ENCODE measurements at places on chromosomes 5 and 9.

- DNase-seq: peak; percentile 64
Measured at GRCh38 chr9:27365707-27366376, 68.9 kb upstream of the EQTN start.

DNA sequence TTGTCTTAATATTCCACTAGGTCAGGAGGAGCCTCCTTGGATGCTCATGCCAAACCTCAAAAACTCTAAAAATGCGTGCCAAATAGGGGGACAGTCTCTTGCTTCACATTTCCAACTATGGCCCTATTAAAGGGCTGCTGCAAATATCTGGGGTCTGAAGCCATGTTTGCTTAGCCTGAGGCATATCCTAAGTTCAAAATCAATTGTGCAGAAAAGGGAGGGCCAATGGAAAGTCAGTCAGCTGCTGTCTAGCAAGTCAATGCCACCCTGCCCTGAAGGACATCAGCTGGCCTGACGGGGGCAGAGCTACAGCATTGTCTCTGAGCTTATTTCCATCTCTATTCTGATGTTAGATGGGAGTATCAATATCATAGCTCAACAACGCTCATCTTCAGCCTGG is 93.6 kb downstream of the SH3TC2 start:
- no peak for DNase-seq

- DNase-seq: no peak
Measured at GRCh38 chr5:33806738-33807442, 84.9 kb downstream of the ADAMTS12 start.

DNA sequence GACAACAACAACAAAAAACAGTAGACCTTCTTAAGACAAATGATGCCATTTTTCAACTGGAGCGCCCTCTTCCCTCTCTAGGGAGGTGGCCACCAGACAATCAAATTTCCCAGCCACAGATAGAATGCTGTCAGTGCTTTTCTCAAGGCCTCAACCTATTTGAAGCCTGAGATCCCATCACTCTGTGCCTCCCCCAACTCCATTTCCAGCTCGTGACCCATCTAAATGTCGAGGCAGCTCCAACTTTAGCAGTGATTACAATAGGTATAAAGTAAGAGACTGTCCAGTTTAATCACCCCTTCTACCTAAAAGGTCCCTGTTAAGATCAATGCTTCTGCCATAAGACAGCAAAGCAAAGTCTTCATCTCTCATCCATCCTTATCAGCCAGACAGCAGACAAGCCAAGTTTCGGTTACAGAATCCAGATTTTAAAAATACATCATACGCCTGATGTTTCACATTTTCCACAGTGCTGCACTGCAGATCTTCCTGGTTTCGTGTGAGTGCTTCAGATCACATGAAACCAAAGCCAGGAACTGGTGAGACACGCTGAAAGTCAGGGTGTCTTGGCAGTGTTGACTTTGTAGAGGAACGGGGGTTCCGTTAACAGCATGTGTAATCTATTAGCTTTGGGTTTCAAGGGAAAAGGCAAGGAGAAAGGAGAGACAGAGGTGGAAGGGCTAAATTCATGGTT is 447.8 kb downstream of the ENC1 start:
- DNase-seq: no peak

DNA sequence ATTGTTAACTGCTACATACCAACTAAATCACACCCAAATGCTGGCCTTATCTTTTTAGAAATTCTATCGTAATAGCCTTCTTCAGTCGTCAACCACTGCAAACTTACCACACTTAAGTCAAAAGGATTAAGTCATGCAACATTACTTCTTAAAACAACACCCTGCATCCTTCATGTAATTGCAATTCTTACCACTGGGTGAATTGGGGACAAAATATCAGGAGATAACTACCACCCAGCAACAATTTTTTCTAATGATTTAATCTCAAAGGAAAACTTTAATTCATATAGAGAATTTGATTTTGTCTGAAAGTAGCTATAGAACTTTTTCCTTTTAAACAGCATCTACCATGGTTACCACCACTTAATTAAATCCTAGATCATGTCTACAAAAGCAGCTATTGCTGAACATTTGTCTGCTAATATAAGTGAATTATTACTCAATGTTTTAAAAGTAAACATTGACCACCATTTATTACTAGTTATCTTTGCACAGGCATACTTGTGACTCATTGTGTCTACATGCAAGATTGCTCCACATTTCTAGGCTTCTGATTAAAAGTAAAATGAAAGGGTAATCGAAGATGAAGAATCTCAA is 10.5 kb downstream of the MLLT3 start:
- DNase-seq: no peak

- DNase-seq: no peak
Measured at GRCh38 chr5:134492568-134492967, 32.9 kb upstream of the JADE2 start.

- no peak for DNase-seq
Measured at GRCh38 chr9:137406085-137406760, 16.7 kb downstream of the EXD3 start.

GRCh38 chr9:27460226-27461023 is 63.7 kb upstream of the IFNK start:
- DNase-seq: no peak

DNA sequence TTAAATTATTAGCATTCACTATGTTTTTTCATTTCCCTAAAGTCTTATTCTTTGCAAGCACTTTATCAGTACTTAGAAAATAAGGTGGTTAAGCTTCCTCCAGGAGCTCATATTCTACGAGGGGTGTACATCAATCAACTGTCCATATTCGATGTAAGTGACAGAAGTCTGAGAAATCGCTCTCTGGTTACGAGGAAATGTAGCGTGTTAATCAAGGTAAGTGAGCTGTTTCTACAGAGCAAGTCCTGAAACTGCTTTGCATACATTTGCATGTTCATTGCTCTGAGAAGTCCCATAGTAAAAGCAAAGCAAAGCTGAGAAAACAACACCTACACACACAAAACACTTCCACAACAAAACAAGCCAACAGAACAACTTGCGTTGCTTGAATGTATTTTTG is 893.9 kb upstream of the DMAC1 start:
- no peak for DNase-seq

DNA sequence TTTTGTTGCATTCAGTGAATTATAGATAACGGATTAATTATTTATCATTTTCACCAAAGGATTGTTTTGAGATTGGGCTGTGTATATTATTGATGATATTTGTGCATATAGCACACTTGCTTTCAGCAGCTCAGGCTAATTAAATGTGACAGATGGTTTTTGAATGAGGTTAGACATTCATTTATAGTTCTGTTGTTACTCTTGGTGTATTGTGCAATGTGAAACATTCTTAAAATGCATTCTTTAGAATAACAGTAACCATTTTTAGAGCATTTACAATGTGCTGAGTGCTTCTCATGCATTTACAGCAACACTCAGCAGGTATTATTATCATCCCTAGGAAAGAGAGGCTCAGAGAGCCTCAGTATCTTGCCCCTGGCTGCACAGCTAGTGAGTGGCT is 23.8 kb downstream of the NANS start:
- no peak for DNase-seq

GRCh38 chr9:78351816-78352215 is 54.9 kb downstream of the PSAT1 start:
- no peak for DNase-seq

- DNase-seq: no peak
Measured at GRCh38 chr5:170067152-170067551, 38.5 kb upstream of the FOXI1 start.

DNA sequence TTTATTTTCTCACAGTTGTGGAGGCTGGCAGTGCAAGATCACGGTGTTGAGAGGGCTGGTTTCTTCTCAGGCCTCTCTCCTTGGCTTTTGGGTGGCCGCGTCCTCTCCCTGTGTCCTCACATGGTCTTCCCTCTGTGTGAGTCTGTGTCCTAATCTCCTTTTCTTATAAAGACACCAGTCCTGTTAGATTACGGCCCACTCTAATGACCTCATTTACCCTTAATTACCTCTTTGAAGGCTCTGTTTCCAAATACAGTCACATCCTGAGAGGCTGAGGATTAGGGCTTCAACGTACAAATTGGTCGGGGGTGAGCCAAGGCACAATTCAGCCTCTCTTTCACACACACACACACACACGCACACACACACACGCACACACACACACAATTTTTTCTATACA is 73.0 kb downstream of the UGCG start:
- no peak for DNase-seq

DNA sequence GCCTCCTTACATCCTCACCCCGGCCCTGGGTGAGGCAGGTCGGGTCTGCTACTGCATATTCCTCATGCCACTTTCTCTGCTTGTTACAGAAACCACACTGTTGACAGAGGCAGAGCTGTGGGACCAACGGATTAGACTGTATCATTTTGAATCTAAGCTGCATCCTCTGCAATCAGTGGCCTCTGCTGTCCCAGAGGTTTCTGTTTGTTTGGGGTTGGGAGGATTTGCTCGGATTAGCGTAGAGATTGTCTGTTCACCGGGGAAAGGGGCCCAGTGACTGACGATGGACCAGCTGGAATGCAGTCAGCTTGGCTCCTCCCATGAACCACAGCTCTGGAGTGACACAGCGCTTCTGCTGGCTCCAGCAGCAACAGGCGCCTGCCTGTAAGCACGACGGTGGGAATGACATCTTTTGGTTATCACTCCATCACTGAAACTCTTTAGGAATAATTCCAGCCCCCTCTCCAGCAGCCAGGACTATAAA is 37.3 kb upstream of the ADRA1B start:
- DNase-seq: no peak

GRCh38 chr5:53994148-53994547 is 316.2 kb downstream of the ARL15 start:
- DNase-seq: no peak

- DNase-seq: no peak
Measured at GRCh38 chr5:16600397-16600796, 16.4 kb downstream of the RETREG1 start.

DNA sequence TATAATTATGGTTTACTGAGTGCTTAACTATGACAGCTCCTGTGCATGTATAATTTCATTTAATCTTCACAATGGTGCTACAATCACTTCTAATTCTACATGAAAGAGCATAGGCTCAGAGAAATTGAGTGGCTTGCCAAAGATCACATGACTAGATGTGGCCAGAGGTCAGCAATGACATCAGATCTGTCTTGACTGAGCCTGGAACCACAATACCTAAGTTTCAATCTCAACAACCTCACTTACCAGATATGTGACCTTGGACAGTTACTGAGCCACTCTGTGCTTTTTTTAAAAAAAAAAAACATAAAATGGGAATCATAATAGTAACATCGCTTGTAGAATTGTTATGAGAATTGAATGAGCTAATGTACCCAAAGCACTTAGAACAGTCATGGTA is 130.7 kb downstream of the TRIM32 start:
- no peak for DNase-seq

GRCh38 chr9:8255850-8256249 is 456.3 kb upstream of the DMAC1 start:
- no peak for DNase-seq

GRCh38 chr5:79771387-79771786 is 81.8 kb downstream of the CMYA5 start:
- no peak for DNase-seq

GRCh38 chr5:142827934-142828576 is 57.9 kb downstream of the ARHGAP26 start:
- no peak for DNase-seq

GRCh38 chr9:127397646-127398274 is 791 bp downstream of the SLC2A8 start:
- no peak for DNase-seq

DNA sequence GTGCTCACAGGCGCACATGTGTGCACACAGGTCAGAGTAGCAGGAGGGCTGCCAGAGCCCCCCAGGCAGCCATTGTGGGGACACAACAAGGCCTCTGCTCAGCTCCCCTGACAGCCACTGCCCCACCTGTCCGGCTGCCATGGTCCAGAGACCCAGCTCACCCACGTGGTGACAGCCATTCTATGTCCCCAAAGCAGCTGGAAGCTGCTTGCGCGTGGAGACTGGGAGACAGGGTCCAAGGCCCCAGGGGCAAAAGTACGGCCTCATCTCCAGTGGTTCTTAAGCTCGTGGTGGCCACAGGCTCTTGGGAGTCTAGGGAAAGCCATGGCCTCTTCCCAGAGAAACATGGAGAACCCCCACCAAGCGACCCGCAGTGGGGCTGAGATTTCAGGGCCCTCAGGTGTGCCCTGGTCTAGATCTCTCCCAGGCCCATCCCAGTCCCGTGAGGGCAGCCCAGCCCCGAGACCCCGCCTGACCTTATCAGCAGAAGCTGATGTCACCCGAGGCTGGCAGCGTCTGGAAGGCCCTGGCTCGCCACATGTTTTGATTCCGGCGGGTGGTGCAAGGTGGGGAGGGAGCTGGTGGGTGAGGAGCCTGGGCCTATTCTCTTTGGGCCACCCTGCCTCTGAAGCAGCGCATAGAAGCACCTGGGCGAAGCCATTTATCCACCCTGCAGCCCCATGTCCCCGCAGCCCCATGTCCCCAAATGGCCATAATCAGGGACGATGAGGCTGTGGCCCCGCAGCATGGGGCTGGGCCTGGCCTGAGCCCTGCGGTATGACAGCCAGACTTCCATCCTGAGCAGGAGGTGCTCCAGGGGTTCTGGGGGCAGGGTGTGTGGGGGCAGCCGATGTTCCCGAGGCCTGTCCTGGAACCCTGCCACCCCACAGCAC is 31.7 kb downstream of the GLT6D1 start:
- no peak for DNase-seq

GRCh38 chr9:73577848-73578247 is 426.2 kb downstream of the ANXA1 start:
- no peak for DNase-seq

DNA sequence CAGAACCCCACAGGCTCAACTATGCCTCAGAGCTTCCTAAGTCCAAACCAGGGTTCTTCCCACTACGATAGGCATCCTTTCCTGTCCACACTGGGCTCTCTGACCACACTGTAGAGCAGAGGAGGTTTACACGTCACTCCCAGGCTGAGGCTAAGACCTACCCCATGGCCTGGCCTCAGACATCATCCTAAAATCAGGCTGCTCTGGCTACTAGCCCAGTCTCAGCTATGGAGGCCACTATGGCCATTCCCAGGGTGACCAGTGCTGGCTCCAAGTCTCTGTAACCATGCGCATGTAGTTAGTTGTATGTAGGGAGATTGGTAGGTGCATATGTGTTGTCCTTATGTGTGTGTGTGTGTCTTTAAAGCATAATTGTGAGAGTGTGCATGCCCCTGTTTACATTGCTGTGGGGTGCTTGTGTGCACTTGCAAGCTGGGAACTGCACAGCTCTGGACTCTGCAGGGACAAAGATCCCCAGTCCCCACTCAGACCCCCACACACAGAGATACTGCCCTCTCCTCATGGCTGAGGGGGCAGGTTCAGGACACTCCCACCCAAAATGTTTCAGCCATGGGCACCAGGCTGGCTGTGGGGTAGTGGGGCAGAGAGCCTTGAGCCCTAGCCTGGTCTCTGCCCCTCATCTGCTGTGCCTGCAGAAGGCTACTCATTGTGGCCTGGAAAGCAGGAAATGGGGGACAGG is 12.3 kb downstream of the PDLIM4 start:
- no peak for DNase-seq

DNA sequence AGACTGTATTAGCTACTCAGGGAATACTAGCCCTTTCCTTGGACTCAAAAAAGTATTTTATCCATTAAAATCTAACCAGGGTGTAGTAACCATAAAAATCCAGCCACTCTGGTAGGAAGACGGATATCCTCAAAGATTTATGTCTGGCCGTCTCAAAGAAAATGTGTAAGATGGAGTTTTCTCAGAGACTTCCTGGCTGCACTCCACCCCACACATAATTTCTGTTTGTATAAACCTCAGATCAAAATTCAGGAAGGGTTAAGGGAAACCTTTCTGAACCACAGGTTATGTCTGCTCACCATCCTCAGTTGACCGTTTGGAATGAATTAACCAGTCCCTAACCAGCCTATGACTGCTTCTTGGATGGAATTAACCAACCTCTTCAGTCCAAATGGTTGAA is 13.8 kb upstream of the SMIM23 start:
- no peak for DNase-seq
